ENCODE measurements at places on chromosomes 2 and 18.

- H3K4me3 ChIP-seq = no peak overlapping the region
- H3K27me3 ChIP-seq = no peaks in the 10 kb centered on the region
- no peaks in the 10 kb centered on the region for H3K36me3 ChIP-seq
- DNase-seq = no peak
- no peak overlapping the region for H3K27ac ChIP-seq
- H3K4me1 ChIP-seq = no peaks in the 10 kb centered on the region
Measured at GRCh38 chr2:43751476-43751990, 22.3 kb upstream of the DYNC2LI1 start.

GRCh38 chr2:66030553-66030952 is 404.4 kb upstream of the MEIS1 start:
- no peak for DNase-seq
- no peak overlapping the region for H3K27ac ChIP-seq
- H3K27me3 ChIP-seq = no peaks in the 10 kb centered on the region
- no peak overlapping the region for H3K4me3 ChIP-seq

GRCh38 chr2:240819858-240820606 is at the start of gene KIF1A:
KIF1A (minus strand) TSS chr2:240820219; CDS start chr2:240797752, 22,467 bp downstream.
- peak; percentile 11 for DNase-seq
- no peak within 1 kb of the TSS for H3K27ac ChIP-seq
- H3K4me3 ChIP-seq = no peak within 1 kb of the TSS
- peaks cover 19% of the 10 kb centered on the region for H3K4me1 ChIP-seq
- H3K36me3 ChIP-seq = no peaks in the 10 kb centered on the region

- no peaks in the 10 kb centered on the region for H3K27me3 ChIP-seq
- H3K4me1 ChIP-seq = no peaks in the 10 kb centered on the region
- no peak for DNase-seq
- H3K4me3 ChIP-seq = no peak overlapping the region
- no peaks in the 10 kb centered on the region for H3K36me3 ChIP-seq
Measured at GRCh38 chr2:165678882-165679281, 115.2 kb downstream of the GALNT3 start.

- H3K4me3 ChIP-seq = no peak overlapping the region
- H3K27ac ChIP-seq = no peak overlapping the region
- no peak for DNase-seq
- H3K36me3 ChIP-seq = peaks cover 66% of the 10 kb centered on the region
- no peaks in the 10 kb centered on the region for H3K4me1 ChIP-seq
- H3K27me3 ChIP-seq = no peaks in the 10 kb centered on the region
Measured at GRCh38 chr18:20975077-20975476, 136.5 kb downstream of the ROCK1 start.

GRCh38 chr2:170148161-170148560 is 29.8 kb upstream of the MYO3B start:
- no peak overlapping the region for H3K27ac ChIP-seq
- no peak overlapping the region for H3K4me3 ChIP-seq
- H3K36me3 ChIP-seq = no peaks in the 10 kb centered on the region
- DNase-seq = no peak
- no peaks in the 10 kb centered on the region for H3K4me1 ChIP-seq

DNA sequence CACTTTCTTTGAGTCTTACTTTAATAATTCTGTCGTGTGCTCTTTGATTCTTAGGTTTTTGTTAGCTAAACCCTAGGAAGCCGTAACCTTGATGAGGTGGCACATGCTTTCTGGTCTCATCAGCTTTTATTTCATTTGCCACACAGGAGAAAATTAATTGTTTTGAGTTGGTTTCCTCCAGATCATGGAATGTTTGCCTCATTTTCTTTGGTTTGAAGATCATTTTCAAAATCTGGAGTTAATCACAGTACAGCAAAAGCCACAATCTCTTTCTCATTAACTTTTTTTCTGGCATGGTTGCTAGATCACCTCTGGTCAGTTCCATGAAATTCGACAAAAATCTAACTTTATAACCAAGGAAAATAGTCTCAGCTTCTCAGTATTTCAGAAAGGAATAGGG is 182.9 kb downstream of the MYO1B start:
- no peak for DNase-seq
- no peak overlapping the region for H3K4me3 ChIP-seq
- no peak overlapping the region for H3K27ac ChIP-seq
- no peaks in the 10 kb centered on the region for H3K4me1 ChIP-seq
- no peaks in the 10 kb centered on the region for H3K36me3 ChIP-seq

DNA sequence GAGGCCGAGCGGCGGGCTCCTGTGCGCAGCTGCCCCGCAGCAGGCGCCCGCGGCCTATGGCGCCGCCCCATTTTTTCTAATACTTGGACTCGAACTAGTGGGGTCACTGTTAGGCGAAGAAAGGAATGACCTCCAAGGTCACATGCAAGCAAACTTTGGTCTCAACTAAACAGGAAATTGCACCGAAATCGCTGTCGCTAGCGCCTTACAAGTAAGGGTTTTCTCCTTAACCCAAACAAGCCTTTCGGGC is 339 bp downstream of the ACAA2 start:
- H3K4me3 ChIP-seq = peak overlapping the region; percentile 91
- no peak for DNase-seq
- no peaks in the 10 kb centered on the region for H3K36me3 ChIP-seq

- no peaks in the 10 kb centered on the region for H3K36me3 ChIP-seq
- no peak overlapping the region for H3K4me3 ChIP-seq
- H3K27me3 ChIP-seq = peaks cover 2% of the 10 kb centered on the region
- H3K27ac ChIP-seq = no peak overlapping the region
- no peaks in the 10 kb centered on the region for H3K4me1 ChIP-seq
- no peak for DNase-seq
Measured at GRCh38 chr2:70750320-70750719, 17.7 kb downstream of the ADD2 start.

- no peak overlapping the region for H3K27ac ChIP-seq
- H3K27me3 ChIP-seq = no peaks in the 10 kb centered on the region
- H3K4me3 ChIP-seq = no peak overlapping the region
- H3K4me1 ChIP-seq = peaks cover 16% of the 10 kb centered on the region
- H3K36me3 ChIP-seq = no peaks in the 10 kb centered on the region
- DNase-seq = no peak
Measured at GRCh38 chr2:203783496-203784203, 77.2 kb downstream of the CD28 start.

GRCh38 chr2:241489733-241490680 is 18.4 kb downstream of the STK25 start:
- no peaks in the 10 kb centered on the region for H3K27me3 ChIP-seq
- DNase-seq = no peak
- H3K36me3 ChIP-seq = peaks cover 11% of the 10 kb centered on the region
- H3K4me1 ChIP-seq = no peaks in the 10 kb centered on the region

GRCh38 chr2:37324786-37325624 is at the start of gene PRKD3:
PRKD3 (minus strand) TSS chr2:37324833; CDS start chr2:37316524, 8,309 bp downstream.
- H3K27me3 ChIP-seq = peaks cover 20% of the 10 kb centered on the region
- peak within 1 kb of the TSS; percentile 87 for H3K4me3 ChIP-seq

DNA sequence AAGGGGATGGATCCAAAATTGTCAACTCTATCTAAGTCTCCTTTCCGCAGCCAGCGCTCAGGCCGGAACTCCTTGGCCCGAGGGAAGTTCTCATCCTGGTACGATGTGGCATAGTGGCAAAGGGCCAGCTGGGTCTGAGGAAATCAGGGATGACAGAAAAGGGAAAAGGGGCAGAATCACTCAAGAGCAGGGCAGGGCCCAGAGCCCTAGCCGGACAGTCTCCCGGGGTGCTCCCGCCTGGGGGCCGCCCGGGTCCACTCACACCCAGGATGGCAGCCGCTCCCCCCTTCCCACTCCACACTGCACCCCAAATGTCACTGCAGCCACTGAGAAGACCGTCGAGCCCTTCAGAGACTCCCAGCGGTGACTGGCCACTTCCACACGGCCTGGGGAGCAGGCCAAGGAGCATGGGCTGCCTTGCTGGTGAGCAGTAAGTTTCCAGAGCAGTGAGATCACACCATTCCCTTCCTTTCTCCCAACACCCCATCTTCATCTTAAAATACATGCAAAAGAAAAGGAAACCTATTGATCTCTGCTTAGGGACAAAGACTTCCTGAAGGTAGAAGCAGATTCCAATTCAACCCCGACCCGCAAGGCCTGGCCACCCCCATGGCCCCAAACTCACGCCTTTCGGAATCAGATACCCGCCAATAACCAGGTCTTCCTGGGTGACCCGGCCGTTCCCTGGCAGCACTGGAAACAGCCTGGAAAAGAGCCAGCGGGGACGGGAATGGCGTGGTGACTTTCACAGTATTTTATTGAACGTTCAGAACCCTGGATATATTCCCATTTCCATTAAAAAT is 26.7 kb downstream of the CYP27C1 start:
- H3K27me3 ChIP-seq = no peaks in the 10 kb centered on the region
- H3K4me1 ChIP-seq = peaks cover 3% of the 10 kb centered on the region
- no peaks in the 10 kb centered on the region for H3K36me3 ChIP-seq
- no peak overlapping the region for H3K27ac ChIP-seq
- DNase-seq = no peak

DNA sequence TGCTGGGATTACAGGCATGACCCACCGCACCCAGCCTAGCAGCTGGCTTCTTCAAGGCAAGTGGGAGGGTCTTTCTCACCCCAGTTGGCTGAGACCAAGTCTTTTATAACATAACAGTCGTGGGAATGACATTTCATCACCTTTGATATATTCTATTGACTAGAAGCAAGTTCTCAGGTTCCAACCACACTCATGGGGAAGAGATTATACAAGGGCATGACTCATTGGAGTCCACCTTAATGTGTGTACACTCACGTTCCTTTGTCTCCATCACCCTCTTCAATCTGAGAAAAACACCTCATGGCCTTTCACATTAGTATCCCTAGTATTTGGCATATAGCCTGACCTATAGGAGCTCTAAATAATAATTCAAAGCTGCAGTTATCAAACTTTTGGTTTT is 2.8 kb upstream of the BBS5 start:
- H3K4me3 ChIP-seq = no peak overlapping the region
- no peak overlapping the region for H3K27ac ChIP-seq
- DNase-seq = no peak
- H3K4me1 ChIP-seq = peaks cover 14% of the 10 kb centered on the region
- H3K27me3 ChIP-seq = no peaks in the 10 kb centered on the region
- H3K36me3 ChIP-seq = no peaks in the 10 kb centered on the region

DNA sequence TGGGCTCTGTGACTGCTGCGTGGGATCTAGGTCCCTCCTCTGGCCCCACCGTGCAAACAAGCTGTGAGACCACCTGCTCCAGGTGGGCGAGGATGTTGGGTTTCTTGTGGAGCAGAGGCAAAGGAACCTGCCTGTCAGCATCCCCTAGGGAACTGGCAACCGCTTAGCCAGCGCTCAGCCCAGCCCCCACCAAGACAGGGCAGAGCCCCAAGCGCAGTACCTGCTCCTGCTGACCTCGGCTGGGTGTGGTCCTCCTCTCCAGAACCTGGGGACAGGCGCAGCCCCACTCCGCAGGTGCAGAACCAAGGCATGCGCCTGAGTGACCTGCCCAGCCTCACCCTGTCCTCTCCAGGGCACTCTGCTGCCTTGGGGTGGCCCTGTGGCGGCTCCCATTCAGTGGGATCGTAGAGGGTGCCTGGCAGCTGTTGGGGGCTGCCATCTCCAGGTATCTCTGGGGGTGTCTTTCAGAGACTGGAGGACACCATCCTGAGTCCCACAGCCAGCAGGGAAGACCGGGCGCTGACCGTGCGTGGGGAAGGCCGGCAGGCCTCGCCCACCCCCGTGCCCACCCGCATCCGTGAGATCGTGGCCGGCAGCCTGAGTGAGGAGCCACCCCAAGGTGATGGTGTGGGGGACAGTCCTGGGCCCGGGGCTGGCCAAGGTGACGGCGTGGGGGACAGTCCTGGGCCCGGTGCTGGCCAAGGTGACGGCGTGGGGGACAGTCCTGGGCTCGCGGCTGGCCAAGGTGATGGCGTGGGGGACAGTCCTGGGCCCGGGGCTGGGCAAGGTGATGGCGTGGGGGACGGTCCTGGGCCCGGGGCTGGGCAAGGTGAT is 12.3 kb downstream of the CROCC2 start:
- H3K4me3 ChIP-seq = no peak overlapping the region
- H3K27ac ChIP-seq = no peak overlapping the region
- H3K4me1 ChIP-seq = no peaks in the 10 kb centered on the region
- no peaks in the 10 kb centered on the region for H3K36me3 ChIP-seq

GRCh38 chr2:155368934-155369333 is 670.4 kb downstream of the KCNJ3 start:
- DNase-seq = no peak
- H3K36me3 ChIP-seq = no peaks in the 10 kb centered on the region
- H3K27me3 ChIP-seq = no peaks in the 10 kb centered on the region
- H3K27ac ChIP-seq = no peak overlapping the region

DNA sequence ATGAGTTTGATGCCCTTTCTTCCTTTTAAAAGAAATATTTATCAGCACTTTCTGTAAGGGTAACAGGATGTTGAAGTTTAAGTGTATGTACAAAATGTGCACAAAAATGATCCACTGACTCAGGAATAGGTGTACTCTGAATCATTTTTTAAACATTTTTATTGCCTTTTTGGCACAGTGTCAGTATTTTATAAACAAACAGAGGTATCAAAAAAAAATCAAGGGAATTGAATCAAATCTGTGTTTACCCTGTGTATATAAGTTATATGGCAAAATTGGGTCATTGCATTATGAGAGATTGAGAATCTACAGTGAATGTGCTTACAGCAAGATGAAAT is 513.9 kb upstream of the NETO1 start:
- no peak overlapping the region for H3K27ac ChIP-seq
- no peaks in the 10 kb centered on the region for H3K36me3 ChIP-seq

GRCh38 chr18:70387027-70387426 is 98.2 kb downstream of the SOCS6 start:
- no peaks in the 10 kb centered on the region for H3K4me1 ChIP-seq
- no peak for DNase-seq
- no peaks in the 10 kb centered on the region for H3K36me3 ChIP-seq
- H3K27me3 ChIP-seq = no peaks in the 10 kb centered on the region
- no peak overlapping the region for H3K27ac ChIP-seq

GRCh38 chr2:81901017-81901416 is 1596.5 kb upstream of the LRRTM1 start:
- H3K4me3 ChIP-seq = no peak overlapping the region
- no peaks in the 10 kb centered on the region for H3K36me3 ChIP-seq
- H3K27ac ChIP-seq = no peak overlapping the region
- H3K4me1 ChIP-seq = no peaks in the 10 kb centered on the region

- H3K27me3 ChIP-seq = no peaks in the 10 kb centered on the region
- H3K4me1 ChIP-seq = no peaks in the 10 kb centered on the region
- no peak for DNase-seq
Measured at GRCh38 chr18:14747513-14748474, at the start of gene ANKRD30B. ANKRD30B (plus strand) TSS chr18:14748172; CDS start chr18:14748420, 248 bp downstream.
